ENCODE measurements at places on chromosomes 3 and 15. TPM values are rescaled to one million over a fixed set of nuclear protein-coding genes. Genes with fewer than 3 reads are reported as not detected.

IQCH gene
- total RNA-seq, result 0.93 TPM

PAQR5 gene
- total RNA-seq, result 37.9 TPM

SERINC4 gene
- not detected for total RNA-seq

DNA sequence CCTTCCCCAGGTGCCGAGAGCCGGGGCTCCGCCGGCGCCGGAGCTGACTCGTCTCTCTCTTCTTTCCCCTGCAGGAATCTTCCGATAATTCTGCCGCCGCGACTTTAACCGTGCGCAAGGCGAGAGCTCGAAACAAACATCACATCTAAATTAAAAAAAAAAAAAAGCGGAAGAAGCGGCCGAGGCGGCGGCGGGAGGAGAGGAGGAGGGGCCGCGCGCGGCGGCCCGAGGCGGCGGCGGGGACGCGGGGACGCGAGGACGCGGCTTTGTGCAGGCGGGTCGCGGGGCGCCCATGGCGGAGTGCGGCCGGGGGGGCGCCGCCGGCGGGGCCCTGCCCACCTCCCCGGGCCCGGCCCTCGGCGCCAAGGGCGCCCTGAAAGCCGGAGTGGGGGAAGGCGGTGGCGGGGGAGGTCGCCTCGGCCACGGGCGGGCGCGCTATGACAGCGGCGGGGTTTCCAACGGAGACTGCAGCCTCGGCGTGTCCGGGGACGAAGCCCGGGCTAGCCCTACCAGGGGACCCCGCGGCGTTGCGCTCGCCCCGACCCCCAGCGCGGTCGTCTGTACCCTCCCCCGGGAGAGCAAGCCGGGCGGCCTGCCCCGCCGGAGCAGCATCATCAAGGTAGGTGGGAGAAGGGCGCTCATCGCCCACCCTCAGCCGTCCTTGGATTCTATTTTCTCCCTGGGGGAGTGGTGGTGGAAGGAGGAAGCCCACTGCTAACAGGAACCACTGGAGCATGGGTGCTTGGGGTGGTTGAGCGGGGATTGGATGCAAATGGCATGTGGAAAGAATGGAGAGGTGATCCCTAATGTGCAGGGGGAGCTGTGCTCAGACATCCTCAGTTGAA lies at the start of gene PLCL2:
Gene PLCL2, plus strand, starts transcription at position 208 of the 845 bp plus-strand sequence. Its CDS starts 85 bp downstream, at position 293.
- DNase-seq, result peak; percentile 80

DNA sequence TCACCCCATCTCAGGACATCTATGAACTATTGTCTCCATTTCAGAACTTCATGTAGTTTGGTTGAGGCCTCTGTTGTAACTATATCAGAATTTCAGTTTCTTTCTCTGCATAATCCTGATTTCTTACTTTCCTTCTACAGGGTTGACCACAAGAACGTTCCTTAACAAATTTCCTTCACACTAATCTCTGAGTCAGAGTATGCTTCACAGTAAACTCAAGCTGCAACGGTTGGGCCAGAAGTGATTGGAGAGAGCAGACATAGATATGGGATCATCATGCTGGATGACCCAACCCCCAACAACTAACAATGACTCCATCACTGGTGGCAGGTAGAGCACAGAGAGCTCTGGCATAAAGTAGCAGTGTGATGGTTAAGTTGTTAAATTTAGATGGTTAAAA lies 128.8 kb upstream of the OSTN start:
- no peak for DNase-seq

DNA sequence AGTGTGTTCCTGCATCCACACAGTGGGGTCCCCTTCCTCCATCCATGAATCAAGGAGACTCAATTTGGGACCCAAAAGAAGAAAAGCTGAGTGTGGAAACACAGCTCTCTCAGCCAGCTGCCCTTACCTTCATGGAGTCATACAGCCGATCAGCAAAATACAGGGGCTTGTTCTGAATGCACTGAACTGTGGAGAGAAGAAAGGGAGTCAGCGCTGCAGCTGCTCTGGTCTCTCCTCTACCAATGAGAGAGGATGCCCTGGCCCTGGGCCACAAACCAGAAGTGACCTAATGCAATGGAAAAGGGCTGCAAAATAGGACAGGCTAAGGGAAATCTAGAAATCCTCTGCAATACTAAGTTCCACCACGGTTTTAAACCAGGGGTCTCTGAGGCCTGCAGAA lies 46.7 kb downstream of the ANXA2 start:
- no peak for DNase-seq

DNA sequence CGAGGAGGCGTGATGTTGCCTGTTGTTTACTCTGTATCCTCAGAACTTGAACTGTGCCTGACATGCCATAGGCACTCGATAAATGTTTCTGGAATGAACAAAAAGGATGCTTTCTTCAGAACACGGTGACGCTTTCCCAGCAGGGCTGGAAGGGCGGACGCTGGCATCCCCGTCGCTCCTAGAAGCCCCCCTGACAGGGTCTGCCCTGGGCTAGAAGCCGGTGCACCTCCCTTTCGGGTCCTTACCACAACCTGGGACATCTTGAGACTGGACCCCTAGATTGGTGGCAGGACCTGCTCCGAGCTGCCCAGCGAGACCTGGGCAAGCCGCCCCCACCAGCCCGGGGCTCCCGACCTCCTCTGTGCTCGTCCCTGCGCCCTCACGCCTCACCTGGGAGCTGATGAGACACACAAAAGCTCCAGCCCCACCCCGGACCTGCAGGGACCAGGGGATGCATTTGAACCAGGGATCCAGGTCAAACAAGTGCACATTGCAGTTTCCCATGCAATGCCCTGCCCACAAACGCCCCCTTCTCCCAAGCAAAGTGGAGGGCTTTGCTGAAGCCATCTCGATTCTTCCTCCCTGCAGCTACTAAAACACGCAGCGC lies 131.2 kb upstream of the MEF2A start:
- peak; percentile 50 for DNase-seq

- no peak for DNase-seq
These were observed 78.0 kb upstream of the SLC6A6 start for GRCh38 chr3:14324224-14324944.

DNA sequence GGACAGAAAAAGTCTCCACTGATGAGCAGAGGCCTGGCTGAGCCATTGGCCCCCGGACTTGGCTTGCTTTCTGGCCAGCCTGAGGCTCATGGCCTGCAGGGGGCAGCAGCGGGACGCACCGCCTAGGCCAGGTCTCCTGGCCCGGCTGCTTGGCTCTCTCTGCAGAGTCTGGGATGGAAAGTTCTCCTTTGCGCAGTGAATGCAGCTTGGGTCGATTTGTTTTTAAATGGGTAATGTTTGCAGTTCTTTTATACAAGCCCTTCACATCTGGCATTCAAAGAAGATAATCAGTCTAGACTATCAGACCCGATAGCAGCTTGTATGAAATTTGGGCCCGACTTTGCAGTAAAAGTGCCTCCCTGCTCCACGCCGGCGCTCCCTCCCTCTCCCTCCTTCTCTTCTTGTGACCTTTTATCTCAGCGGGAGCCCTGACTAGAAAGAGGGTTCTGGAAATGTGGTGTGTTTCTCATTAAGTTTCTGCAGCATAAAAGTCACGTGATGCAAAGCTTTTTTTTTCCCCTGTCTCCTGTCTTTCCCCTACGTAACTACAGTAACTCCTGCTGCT lies 59.9 kb downstream of the ZNF621 start:
- peak; percentile 92 for DNase-seq

DNA sequence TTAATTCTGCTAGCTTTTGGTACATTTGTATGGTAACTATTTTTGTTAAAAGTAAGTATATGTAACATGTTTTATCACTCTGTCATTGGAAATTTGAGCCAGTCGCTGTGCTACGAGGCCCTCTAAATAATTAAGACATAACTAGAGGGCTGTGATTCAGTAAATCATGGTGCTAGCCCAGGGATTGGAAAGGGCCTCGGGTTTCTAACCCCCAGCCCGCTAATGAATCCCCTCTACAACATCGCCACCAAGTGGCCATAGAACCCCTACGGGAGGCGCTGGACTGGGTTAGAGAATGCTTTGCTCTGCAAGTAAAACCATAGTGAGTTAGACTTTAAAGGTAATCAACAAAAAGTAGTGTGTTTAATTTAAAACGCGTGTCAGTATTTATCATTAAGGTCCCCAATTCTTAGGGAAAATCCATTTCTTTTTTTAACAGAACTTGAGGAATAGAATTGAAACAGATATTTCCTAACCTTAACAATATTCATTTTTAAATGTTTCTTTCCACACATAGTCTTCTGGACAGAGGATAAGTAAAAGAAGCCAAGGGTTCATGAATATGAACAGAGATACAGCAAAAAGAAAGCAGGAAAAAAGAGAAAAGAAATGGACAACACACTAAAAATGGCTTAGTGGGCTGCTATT lies 744.7 kb downstream of the EPHA3 start:
- DNase-seq, result no peak

DNA sequence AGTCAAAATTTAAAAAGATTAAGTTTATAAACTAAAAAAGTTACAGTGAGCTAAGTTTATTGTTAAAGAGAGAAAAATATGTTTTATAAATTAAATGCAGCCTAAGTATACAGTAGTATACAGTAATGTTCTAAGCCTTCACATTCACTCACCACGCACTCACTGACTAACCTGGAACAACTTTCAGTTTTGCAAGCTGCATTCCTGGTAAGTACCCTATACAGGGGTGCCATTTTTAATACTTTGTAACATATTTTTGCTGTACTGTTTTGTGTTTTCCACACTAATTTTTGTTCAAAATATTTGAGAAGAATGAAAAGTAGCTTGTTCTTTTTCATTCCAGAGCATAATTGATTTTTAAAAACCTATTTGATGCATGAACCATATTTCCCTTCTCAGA lies 524.9 kb downstream of the RBMS3 start:
- no peak for DNase-seq

- no peak for DNase-seq
These were observed 126.8 kb downstream of the KCNAB1 start for GRCh38 chr3:156246961-156247725.

PLOD2 gene
- 23.7 TPM for total RNA-seq

DNA sequence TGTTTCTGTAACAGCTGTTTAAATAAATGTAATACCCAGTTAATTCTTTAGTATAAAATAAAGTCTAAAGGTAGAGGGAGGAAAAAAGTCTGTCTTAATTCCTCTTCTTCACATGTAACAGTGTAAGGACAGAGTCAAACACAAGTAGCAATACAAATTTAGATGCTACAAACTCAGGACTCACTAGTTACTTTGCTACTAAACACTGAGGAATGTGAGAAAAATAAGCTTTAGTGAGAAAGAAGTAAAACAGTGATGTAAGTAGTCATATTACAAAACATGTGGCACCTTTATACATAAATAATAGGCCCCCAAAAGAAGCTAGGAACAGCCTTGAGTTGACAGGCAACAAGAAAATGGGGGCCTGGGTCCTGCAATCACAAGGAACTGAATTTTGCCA lies 113.0 kb downstream of the TBC1D5 start:
- DNase-seq, result no peak

ZNF385D gene
- total RNA-seq, result 9.4 TPM

GRCh38 chr15:41887893-41888292 lies 6.0 kb downstream of the SPTBN5 start:
- DNase-seq, result peak; percentile 59

GRCh38 chr3:12224181-12225147 lies 64.4 kb upstream of the PPARG start:
- no peak for DNase-seq

DNA sequence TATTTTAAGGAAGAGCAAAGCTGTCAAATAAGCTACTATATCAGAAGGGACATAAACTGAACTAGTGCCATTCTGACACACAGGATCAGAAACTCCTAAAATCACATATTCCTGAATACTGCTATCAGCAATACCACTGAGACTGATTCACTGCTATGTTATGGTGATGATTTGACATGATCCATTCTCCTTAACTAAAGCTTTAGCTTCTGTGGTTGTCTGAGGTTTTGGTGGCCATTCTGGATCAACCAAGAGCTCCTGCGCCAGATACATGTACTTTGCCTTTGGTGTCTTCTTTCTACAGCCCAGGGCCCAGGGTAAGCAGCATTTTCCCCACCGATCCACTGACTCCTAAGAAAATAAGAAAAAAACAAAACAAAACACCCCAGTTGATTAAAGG lies 6.7 kb upstream of the GP5 start:
- no peak for DNase-seq

GRCh38 chr3:194270627-194271459 lies 80.3 kb downstream of the CPN2 start:
- DNase-seq, result peak; percentile 70

- no peak for DNase-seq
These were observed 171.3 kb downstream of the DPH6 start for GRCh38 chr15:35374661-35375060.

DNA sequence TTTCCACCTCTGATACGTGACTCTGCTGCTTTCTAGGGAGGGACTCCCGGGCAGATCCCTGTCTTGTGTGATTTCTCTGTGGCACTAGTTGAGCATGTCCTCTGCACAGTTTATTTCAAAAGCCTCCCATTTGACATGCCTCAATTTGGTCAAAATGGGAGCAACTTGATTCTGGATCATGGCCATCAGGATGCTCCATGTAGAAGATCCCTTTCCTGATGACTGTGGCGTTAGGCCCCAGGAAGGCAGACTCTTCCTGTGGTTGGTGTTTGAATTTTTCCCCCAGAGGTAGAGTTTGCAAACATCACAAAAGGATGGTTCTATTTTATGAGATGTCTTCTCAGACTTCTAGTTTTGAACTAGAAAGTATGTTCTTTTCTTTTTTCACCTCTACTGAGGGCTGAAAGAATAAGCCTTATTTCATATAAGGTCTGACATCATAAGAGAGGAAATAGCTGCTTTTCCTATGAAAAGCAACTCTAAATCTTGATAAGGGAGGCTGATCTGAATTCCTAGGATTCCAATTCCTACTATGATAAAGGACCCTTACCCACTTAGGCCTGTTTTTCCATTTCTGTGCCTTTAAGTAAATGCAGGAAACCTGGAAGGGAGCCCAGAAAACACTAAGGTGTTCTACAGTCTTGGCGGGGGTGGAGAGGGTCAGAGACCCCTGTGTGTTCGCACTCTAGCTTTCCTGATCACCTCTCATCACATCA lies 243.8 kb upstream of the CHRM5 start:
- DNase-seq, result no peak

DNA sequence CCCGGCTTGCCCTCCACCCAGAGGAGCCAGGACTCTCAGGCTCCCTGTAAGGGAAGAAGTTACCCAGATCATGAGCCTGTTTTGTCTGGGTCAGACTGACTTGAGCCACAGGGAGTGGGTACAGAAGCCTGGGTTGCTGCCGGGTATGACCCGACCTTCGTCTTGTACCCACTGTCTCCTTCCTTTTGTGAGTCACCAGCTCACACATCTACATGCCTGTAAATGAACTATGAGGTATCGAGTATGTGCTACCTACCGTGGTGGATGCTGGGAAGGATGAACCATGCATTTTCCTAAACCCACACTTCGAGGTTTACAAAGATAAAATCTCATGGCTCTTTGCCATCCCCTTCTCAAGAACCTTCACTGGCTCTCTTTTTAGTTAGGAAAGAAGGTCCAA lies 56.9 kb downstream of the CACNA1D start:
- DNase-seq, result no peak

ERICH6 gene
- not detected for total RNA-seq

- no peak for DNase-seq
These were observed 77.2 kb downstream of the OSBPL10 start for GRCh38 chr3:31903686-31904431.

- DNase-seq, result no peak
These were observed 494.2 kb upstream of the AGTR1 start for GRCh38 chr3:148203297-148204010.

- no peak for DNase-seq
These were observed 63.9 kb downstream of the DAPK2 start for GRCh38 chr15:63982381-63982854.

UBE2Q2 gene
- total RNA-seq, result 29.6 TPM

All from upper lobe of right lung (tissue), 1 donor.